Glutamatergic neuron (in vitro differentiated cells): ENCODE measurements at places on chromosomes 2 and 18. TPM values are rescaled to one million over a fixed set of nuclear protein-coding genes. Genes with fewer than 3 reads are reported as not detected.
A peak's percentile ranks its signal among the peaks of the same experiment; 100 is the strongest.

DNA sequence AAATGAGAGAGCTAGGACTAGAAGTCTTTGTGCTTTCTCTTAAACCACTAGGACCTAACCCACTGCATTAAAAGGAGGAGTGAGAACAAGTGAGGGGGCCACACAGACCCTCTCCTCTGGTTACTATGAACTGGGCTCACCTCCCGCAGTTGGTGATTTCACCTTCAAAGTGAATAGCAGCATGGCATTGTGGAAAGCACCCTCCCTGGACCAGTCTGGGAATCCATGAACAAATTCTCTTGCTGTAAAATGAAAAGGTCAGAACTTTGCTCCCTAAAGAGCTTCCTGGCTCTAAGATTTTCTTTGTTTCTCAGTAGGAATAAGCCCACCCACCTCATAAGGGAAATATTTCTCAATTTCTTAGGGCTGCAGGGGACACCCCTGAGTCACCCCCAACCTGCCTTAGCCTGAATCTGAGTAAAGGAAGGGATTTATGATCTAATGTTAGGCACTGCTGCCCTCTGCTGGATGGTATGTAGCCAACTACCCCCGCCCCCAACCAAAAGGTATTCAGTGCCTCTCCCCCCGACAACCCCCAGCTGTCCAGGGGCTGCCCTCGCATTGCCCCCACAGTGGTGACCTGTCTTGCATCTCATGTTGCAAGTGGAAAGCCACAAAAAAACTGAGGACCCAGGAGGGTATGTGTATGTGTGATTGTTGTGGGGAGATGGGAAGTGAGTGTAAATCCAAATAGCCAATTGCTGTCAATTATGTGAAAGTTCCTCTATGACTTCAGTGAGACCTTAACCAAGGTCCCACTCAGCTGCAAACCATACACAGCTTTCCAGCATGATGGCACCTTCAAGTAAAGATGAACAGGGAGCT is 230.9 kb upstream of the SLC14A2 start:
- peaks cover 6% of the 10 kb centered on the region for H3K4me1 ChIP-seq
- H3K27ac ChIP-seq, result no peak overlapping the region
- H3K36me3 ChIP-seq, result no peaks in the 10 kb centered on the region
- peak; percentile 60 for DNase-seq
- no peaks in the 10 kb centered on the region for H3K27me3 ChIP-seq

DNA sequence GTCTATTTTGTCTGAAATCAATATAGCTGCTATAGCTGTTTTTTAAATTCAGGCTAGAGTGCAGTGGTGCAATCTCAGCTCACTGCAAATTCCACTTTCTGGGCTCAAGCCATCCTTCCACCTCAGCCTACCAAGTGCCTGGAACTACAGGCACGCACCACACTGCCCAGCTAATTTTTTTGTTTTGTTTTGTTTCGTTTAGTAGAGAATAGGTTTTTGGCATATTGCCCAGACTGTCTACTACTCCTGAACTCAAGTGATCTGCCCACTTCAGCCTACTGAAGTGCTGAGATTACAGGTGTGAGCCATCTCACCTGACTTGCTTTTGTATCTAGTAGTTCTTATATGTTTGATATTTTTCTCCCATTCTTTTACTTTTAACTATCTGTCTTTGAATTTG is 259.7 kb downstream of the CDH19 start:
- peaks cover 5% of the 10 kb centered on the region for H3K4me1 ChIP-seq
- H3K27ac ChIP-seq, result no peak overlapping the region
- DNase-seq, result no peak
- no peak overlapping the region for H3K4me3 ChIP-seq

GRCh38 chr2:186862869-186863709 is 14.1 kb upstream of the ZSWIM2 start:
- no peaks in the 10 kb centered on the region for H3K36me3 ChIP-seq
- H3K27ac ChIP-seq, result no peak overlapping the region
- peaks cover 3% of the 10 kb centered on the region for H3K4me1 ChIP-seq
- no peak overlapping the region for H3K4me3 ChIP-seq
- DNase-seq, result no peak

DNA sequence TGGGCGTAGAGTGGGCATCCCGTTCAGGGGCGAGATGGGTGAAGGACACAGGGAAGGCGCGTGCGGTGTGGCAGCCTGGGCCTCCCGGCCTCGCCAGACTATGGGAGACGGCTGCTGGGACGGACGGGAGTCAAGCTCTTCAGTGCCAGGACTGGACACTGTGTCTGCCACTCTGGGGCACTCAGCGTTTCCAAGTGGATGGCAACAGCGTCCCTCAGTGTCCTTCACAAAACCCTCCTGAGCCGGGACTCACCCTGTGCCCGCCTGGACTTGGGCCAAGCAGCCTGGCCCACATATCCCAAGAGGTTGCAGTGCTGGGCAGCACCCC is 16.3 kb upstream of the BOK start:
- H3K4me1 ChIP-seq, result no peaks in the 10 kb centered on the region
- DNase-seq, result no peak
- no peaks in the 10 kb centered on the region for H3K36me3 ChIP-seq
- H3K27ac ChIP-seq, result no peak overlapping the region

- no peak for DNase-seq
- no peak overlapping the region for H3K27ac ChIP-seq
- no peaks in the 10 kb centered on the region for H3K27me3 ChIP-seq
- peak overlapping the region; percentile 55 for H3K4me3 ChIP-seq
- no peaks in the 10 kb centered on the region for H3K36me3 ChIP-seq
Measured at GRCh38 chr2:207750345-207750744, 19.4 kb downstream of the FZD5 start.

GRCh38 chr2:25283921-25284320 is 57.8 kb downstream of the DNMT3A start:
- peaks cover 10% of the 10 kb centered on the region for H3K4me1 ChIP-seq
- no peak overlapping the region for H3K4me3 ChIP-seq
- no peaks in the 10 kb centered on the region for H3K36me3 ChIP-seq
- DNase-seq, result no peak
- no peak overlapping the region for H3K27ac ChIP-seq

DNA sequence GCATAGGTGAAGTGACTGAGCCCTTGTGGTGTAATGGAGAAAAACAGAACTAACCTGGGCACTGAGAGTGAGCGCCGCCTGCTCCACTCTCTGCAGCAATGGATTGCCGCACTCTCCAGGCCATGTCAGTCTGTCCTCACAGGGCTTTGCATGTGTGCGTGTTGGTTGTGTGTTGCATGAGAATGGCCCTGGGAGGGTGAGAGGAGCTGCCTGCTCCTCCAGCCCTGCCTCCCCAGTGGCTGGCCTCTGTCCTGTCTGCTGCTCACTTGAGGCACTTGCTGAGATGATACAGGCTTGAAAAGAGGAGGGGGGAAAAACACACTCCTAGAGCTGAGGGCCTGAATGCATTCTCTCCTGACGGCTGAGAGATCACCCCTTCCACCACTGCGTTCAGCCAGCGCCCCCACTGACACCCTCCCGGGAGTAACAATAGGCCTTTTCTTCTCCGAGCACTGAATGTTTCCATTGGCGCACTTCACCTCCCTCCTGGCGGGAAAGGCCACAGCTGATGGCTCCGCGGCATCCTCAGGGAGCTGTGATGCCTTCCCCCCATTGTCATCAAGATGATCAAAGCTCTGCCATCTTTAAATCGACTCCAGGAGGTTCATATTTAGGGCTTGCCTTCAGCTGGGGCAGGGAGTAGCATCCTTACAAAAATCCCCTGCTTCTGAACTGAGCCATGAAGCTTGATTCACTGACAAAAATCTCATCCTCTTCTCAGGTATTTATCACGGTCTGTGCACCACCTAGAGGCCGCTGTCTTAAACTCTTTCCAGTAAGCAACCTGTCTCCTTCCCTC is 49.9 kb upstream of the DAPL1 start:
- peak overlapping the region; percentile 73 for H3K27ac ChIP-seq
- H3K27me3 ChIP-seq, result peaks cover 3% of the 10 kb centered on the region
- H3K36me3 ChIP-seq, result no peaks in the 10 kb centered on the region
- H3K4me1 ChIP-seq, result peaks cover 23% of the 10 kb centered on the region
- peak; percentile 53 for DNase-seq

DNA sequence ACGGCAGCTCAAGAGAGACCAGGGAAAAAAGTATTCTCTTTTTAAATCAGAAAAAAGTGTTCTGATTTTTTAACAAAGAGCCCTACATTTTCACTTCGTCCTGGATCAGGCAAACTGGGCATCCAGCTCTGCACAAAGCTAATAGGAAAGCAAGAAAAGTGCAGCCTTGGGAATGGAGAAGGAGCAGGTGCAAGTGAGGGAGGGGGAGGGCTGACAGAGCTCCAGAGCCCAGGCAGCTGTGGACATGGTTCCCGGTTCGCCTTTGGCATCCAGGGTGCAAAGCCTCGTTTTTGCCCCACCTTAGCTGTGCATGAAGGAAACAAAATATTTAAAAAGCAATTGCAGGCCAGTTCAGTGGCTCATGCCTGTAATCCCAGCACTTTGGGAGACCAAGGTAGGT is 82.2 kb downstream of the FAM124B start:
- no peak overlapping the region for H3K4me3 ChIP-seq
- no peaks in the 10 kb centered on the region for H3K36me3 ChIP-seq
- no peaks in the 10 kb centered on the region for H3K4me1 ChIP-seq

DNA sequence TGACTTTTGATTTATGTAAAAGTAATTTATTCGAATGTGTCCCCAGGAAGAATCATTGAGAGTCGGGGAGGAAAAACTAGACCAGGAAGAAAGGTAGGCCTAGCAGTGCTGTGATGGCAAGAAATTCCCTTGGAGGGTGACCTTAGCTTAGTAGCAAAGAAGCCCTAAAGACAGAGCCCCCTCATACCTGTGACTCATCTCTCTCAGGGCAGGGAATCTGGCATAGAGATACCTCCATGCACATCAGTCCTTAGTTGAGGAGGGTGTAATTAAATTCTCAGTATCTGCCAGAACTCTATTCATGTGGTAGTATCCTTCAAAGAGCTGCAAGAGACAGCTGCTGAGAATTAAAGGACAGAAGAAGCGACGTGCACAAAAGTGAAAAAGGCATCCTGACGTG is 360.3 kb downstream of the FBXO15 start:
- H3K4me1 ChIP-seq, result no peaks in the 10 kb centered on the region
- H3K27ac ChIP-seq, result no peak overlapping the region
- DNase-seq, result no peak
- H3K36me3 ChIP-seq, result peaks cover 6% of the 10 kb centered on the region

GRCh38 chr2:132517386-132517785 is 100.8 kb downstream of the GPR39 start:
- no peak overlapping the region for H3K27ac ChIP-seq
- H3K27me3 ChIP-seq, result peaks cover 3% of the 10 kb centered on the region
- DNase-seq, result no peak
- H3K36me3 ChIP-seq, result no peaks in the 10 kb centered on the region

- no peaks in the 10 kb centered on the region for H3K36me3 ChIP-seq
- peaks cover 20% of the 10 kb centered on the region for H3K4me1 ChIP-seq
- peak overlapping the region; percentile 96 for H3K4me3 ChIP-seq
- H3K27me3 ChIP-seq, result peaks cover 7% of the 10 kb centered on the region
- DNase-seq, result no peak
- peak overlapping the region; percentile 75 for H3K27ac ChIP-seq
Measured at GRCh38 chr2:201779901-201780673, 646 bp downstream of the ALS2 start.

- H3K36me3 ChIP-seq, result no peaks in the 10 kb centered on the region
- H3K27ac ChIP-seq, result no peak overlapping the region
- H3K4me3 ChIP-seq, result no peak overlapping the region
- H3K27me3 ChIP-seq, result no peaks in the 10 kb centered on the region
- DNase-seq, result no peak
Measured at GRCh38 chr2:214830794-214831346, 21.4 kb upstream of the BARD1 start.

- no peak overlapping the region for H3K27ac ChIP-seq
- no peaks in the 10 kb centered on the region for H3K27me3 ChIP-seq
- DNase-seq, result no peak
- H3K36me3 ChIP-seq, result no peaks in the 10 kb centered on the region
Measured at GRCh38 chr18:47417807-47418206, 166.3 kb upstream of the SKOR2 start.

- peaks cover 22% of the 10 kb centered on the region for H3K4me1 ChIP-seq
- peak overlapping the region; percentile 91 for H3K4me3 ChIP-seq
- H3K36me3 ChIP-seq, result peaks cover 4% of the 10 kb centered on the region
- no peak overlapping the region for H3K27ac ChIP-seq
Measured at GRCh38 chr2:73981081-73982001, 3.4 kb upstream of the TET3 start.

GRCh38 chr18:35933982-35934381 is 38.5 kb upstream of the RMP24 start:
- peak; percentile 24 for DNase-seq
- H3K27me3 ChIP-seq, result no peaks in the 10 kb centered on the region
- peak overlapping the region; percentile 77 for H3K27ac ChIP-seq
- peaks cover 6% of the 10 kb centered on the region for H3K36me3 ChIP-seq

DNA sequence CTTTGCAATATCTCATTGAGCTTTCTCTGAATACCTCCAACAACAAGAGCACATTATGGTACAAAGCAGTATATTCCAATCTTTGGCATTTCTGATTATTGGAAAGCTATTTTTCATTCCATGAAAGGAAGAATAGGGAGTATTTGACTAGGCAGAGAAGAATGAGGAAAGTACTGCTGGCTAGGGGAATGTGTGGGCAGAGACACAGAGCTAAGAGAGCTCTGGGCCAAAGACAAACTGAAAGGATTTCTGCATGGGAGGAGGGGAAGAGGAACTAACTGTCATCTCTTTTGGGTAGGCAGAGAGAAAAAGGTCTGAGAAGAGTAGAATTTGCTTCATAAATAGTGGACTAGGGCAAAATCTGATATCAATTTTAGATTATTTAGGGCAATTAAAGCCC is 150.8 kb downstream of the CCDC85A start:
- H3K27me3 ChIP-seq, result no peaks in the 10 kb centered on the region
- DNase-seq, result no peak
- no peak overlapping the region for H3K27ac ChIP-seq
- no peaks in the 10 kb centered on the region for H3K36me3 ChIP-seq

KCNIP3 gene
- 7.3 TPM for total RNA-seq

LYG2 gene
- not detected for total RNA-seq

SLC9A4 gene
- 0.12 TPM for total RNA-seq

UGT1A8 gene
- not detected for total RNA-seq
